Stimulated activated CD4-positive, alpha-beta T cell treated with anti-CD3 and anti-CD28 coated beads, Interleukin-4, amount 100 ng/mL, for 1 hour (primary cell): ENCODE measurements at places on chromosomes 12 and 14.

DNA sequence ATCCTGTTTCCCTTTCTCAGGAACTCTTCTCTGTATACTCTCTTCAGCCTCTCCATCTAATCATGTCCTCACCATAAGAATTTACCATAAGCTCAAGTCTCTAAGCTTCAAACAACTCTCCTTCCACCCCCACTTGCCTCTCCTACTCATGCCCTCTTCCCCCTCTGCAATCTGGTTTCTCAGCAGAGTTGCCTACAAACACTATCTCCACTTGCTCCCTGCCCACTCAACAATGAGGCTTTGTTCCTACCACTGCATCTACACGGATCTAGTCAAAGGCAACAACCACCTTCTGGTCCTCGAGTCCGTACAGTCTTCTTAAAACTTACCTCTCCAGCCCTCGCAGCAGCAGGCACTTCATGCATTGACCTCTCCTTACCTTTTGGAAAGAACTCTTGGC is 17.2 kb upstream of the FBLN5 start:
- DNase-seq = no peak

- no peak for DNase-seq
Observed at GRCh38 chr12:52280796-52281560, 6.5 kb downstream of the KRT86 start.

- DNase-seq = no peak
Observed at GRCh38 chr12:12356467-12356895, 397 bp upstream of the BORCS5 start.

DNA sequence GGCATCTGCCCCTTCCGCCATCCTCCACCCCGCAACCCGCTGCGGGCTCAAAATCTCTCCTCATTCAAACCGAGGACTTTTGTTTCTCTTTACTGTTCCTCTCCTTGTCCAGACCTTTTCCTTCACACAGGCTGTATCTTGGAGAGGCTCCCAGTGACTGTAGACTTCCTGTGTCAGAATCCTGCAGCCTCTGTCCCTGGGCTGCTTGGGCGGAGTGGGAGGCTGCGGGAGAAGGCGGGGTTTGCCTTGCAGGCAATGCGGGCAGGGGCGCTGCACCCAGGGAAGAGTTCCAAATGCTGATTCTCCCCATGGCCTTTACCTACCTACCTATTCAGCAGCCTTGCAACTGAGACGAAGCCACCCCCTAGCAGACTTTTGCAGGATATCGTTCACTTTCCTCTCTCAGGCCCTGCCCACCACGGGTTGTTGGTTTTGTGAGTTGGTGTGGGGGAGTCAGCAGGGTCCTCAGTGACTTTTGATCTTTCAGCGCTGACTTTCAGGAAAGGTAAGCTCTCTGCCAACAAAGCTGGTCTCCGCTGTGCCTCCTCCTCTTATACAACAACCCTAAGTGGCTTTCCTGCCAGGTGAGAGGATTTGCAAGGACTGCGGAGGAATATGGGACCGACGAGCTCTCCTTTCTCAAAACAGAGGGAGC is 79.0 kb upstream of the KCNA1 start:
- DNase-seq = no peak

- no peak for DNase-seq
Observed at GRCh38 chr14:31717294-31718085, 156.3 kb downstream of the NUBPL start.

DNA sequence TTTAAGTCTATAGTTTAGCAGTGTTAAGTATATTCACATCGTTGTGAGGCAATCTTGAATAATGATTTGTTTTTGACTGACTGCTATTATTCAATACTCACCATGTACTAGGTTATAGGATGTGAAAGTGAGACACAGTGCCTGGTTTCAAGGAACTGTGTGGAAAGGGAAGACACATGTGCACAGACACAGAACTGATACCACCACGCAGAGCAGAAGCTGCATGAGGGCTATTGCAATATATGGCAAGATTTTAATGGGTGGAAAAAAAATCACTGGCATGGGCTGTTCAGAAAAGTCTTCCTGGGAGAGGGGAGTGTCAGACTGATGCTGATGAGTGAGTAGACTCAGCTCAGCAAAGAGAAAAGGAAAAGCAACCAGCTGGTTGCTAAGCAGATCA is 10.4 kb downstream of the SLC7A8 start:
- no peak for DNase-seq

- DNase-seq = no peak
Observed at GRCh38 chr14:65558363-65558762, 145.8 kb downstream of the FUT8 start.

DNA sequence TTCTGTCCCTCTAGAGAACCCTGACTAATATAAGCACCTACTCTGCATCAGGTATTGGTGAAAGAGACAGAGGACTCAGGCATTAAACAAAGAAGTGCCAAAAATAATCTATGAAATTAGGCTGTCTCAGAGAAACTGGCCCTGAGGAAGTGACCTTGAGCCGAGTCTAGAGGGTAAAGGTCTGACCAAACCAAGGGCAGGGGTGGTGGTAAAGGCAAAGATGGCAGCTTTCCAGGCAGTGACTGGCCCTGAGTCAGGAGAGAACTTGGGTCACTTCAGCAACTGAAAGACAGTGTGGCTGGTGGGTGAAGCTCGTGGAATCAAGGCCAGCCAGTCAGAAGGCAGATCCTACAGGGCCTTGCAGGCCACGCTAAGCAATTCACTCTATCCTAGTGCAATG is 30.6 kb downstream of the CDKL1 start:
- DNase-seq = no peak

GRCh38 chr12:15834575-15834974 is 45.4 kb upstream of the EPS8 start:
- DNase-seq = no peak

GRCh38 chr14:34460841-34461240 is 1.2 kb downstream of the SPTSSA start:
- DNase-seq = no peak

DNA sequence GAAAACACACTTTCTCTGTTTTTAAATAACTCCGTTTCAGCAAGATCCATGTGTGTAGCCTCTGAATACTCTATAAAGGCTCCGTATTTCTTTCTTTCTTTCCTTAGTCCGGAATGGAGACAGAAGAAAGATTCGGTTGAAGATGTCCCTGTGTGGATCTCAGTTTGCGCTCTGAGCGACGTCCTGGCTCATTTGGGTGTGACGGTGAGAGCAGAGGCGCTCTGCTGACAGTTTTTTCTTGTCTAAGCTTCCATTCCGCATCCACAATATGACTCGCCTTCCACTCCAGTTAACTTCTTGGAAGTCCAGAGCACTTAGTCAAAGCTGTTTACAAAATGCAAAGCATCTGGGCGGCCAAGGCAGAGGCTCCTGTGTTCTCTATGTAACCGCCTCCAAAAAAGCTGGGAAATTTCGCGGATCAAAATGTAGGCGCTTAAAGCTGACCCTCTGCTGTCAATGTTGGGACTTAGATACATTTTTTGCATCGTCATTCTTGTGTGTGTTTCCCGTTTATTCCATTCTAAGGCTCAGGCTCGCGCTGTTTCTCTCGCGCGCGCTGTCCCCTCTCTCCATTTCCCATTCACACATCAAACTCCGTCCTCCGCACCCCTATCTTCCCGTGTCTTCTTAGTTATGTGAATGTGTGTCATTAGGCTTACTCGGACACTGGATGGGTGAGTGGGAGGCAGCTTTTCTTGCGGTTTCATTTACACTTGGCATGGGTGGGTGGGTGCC is 880 bp upstream of the FLRT2 start:
- DNase-seq = no peak

DNA sequence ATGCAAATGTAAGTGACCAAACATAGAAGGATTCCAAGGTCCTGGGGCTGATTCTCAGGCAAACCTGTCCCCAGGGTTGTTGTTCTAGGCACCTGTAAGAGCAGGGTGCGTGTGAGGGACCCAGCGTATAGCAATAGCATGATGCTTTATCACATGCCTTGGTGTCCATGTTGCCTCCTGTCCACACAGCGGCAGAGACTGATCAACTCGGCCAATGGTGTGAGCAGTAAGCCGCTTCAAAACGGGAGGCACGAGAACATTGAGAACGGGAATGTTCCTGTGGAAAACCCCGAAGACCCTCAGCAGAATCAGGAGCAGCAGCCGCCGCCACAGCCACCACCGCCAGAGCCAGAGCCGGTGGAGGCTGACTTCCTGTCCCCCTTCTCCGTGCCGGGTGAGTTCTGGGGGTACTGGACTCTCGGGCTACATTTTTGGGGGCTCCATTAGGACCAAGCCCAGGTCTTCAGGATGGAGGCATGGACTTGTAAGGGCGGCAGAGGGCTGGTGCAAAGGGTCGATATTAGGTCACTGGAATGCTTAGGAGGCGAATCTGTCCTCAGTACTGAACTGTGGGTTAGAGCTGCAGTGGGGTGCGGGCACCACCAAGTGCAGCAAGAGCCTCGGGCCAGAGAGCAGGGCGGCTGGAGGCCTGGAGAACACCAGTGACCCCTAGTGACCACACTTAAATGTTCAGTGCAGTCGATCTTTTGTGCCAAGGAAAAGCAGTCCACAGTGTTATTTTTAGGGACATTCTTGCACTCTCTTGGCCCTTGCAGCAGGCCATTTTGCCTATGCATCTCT is 57.2 kb upstream of the RIN3 start:
- no peak for DNase-seq

DNA sequence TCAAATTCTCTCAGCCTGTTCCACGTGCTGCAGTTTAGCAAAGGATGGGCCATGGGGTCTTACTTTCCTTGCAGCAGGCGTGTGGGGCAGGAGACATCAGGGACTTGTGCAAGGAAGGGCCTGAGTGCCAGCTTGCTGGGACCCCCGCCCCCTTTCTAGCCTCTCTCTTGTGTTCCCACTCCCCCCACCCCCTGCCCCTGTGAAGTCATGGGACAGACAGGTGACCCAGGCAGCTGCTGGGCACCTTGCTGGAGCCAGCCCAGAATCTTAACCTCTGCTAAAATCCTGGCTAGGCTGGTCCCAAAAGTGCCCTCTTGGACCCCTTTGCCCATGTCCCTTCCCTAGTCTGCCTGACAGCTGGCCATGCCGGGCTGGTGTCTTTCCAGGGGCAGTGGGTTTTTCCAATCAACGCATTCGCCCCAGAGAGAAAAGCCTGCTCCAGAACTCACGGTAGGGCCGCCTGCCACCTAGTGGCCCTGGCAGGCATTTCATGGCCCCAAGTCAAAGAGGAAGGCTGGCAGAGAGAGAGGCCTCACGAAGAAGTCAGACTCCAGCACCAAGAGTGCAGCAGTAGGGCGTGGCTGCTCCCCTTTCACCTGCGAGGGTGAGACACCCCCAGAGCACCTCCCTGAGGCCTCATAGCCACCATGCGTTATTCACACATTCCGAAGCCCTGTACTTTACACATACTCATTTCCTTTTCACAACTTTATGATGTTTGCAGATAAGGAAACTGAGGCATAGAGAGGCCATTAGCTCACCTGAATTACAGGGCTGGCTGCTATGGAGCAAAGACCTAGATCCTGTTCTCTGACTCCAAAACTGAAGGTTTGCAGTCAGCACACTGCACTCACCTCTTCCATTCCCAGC is 67.4 kb downstream of the LGMN start:
- DNase-seq = peak; percentile 76

DNA sequence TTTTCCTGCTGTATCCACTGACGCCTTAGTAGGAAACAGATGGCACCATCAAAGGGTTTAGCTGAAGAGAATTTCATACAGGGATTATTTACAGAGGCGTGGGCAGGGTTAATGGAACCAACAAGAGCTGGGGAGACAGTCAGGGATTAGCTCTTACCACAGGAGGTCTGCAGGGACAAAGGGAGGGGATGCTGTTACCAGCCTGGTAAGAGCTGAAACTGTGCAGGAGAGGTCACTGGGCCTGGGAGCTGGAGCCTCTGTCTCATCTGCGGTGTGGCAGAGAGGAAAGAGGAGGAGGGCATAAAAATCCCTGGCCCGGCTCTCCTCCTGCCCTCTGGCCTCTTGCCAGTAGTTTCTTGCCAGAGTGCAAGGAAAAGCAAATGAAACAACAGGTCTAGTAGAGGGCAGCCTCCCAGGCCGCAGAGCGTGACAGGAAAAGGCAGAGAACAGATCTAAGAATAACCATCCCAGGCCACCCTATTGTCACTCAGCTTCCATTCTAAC is 18.9 kb upstream of the POC1B start:
- no peak for DNase-seq

- DNase-seq = peak; percentile 21
Observed at GRCh38 chr12:64780531-64781279, 21.5 kb upstream of the GNS start.

DNA sequence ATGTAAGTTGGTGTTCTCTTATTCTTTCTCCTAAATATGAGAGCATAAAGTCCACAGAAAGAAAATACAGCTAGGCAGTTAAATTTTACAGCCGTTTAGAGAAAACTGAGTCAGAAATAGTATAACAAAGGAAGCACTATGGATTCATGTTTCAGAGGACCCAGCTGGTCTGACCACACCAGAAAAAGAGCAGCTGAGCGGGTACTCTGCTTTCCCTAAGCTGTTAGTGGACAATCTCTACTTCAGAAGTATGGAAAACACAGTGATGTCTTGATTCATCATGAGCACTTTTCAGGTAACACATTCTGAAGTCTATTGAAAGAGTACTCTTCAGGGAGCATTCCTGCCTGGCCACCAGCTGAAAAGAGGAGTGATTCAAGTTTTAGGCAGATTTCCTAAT is 12.4 kb downstream of the PPM1H start:
- DNase-seq = no peak

- DNase-seq = peak; percentile 24
Observed at GRCh38 chr12:48917857-48918537, 7.3 kb downstream of the FKBP11 start.

DNA sequence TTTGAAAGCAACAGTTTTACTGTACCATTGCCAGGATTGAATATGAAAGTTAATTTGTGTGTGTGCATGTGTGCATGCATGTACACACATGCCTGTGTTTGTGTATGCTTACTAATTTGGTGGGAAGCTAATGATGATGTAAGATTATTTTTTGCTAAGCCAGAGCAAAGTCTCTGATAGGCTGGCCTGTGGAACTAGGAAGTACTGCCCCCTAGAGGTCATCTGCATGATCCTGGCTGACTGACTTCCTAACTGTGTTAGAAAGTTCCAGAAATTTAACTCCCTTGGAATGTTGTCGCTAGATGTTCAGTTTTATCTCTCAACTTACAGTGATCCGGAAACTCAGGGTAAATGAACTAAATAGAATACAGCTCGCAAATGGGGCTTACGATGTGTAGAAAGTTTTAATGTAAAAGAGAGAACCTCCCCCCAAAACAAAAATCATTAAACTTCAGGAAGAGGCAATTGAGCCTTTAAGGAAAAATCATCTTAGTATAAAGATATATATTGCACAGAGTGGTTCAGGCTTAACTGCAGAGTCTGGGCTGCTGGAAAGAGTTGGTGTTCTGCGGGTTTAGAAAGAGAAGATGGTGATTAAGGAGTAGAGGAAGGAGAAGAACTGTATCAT is 34.3 kb upstream of the SLC38A1 start:
- DNase-seq = peak; percentile 33

DNA sequence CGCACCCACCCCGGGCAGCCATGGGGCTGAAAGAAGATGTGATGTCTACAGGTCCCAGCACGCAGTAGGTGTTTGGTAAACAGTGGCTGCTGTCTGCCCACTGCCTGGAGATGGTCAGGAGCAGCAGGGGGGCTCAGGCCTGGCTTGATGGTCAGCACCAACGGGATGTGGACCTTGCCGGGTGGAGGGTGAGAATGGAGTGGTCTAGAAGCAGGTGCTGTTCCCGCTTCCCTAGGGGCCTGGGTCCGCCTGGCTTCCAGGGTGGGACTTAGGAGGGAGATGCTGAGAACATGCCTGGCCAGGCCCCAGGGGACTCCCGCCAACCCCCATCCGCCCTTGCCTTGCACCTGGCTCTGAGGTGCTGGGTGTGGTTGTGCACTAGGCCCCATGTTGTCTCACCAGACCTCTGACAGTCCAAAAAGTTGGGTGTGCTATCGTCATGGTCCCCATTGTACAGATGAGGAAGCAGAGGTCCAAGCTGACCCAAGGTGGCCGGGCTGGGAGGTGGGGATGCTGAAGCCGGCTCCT is 12.9 kb downstream of the FAM222A start:
- no peak for DNase-seq
